CD14-positive monocyte (primary cell): ENCODE measurements at places on chromosomes 11 and 22.
A peak's percentile ranks its signal among the peaks of the same experiment; 100 is the strongest.

DNA sequence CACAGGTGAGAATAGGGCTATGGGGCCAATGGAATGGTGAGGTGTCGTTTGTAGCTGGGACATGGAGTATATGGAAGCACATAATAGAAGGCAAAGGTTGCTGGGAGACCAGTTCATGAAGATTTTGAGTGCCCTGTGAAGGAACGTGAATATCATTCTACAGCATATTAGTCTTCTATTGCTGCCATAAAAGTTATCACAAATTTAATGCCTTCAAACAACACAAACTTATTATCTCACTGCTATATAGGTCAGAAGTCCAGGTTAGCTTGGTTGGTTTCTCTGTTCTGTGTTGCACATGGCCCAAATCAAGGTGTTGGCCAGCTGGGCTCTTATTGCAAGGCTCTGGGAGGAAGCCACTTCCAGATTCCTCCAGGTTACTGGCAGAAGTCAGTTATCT lies 110.6 kb downstream of the SYN3 start:
- DNase-seq: no peak

GRCh38 chr11:76768088-76768908 lies 14.9 kb upstream of the TSKU start:
- DNase-seq: peak; percentile 70

- DNase-seq: no peak
Observed at GRCh38 chr11:34859496-34859895, 56.7 kb downstream of the APIP start.

DNA sequence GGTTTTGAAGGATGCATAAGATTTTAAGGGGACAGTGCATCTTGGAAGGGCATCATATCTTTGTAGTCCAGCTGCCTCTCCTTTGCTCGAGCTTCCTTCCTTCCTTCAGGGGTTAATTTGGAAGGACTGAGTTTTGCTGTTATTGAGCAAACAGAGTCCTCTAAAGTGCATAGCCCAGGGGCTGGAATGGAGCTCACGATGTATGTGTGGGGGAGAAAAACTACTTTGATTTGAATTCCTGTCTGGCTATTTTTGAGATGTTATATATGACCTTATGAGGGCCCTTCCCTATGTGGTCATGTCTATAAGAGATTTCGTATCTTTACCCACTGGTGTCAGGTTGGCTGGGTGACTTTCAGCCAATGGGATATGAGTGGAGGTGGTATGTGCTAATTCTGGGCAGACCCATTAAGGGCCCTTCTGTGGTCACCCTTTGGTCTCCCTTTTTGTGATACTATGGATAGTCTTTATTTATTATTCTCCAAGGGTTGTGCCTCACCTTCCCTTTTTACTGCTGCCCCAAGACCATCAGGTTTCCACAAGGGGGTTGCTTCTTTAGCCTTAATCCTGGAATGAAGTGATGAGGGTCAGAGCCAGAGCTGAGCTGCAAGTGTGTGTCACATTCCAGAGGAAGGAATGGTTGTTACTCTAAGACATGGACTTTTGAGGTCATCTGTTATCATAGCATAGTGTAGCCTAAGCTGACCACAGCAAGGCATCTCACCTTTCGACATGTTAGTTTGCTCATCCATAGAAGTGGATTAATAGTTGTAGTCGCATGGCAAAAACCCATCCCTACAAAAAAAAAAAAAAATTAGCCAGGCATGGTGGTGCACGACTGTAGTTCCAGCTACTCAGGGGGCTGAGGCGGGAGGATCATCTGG lies 54.6 kb downstream of the LRRC74B start:
- DNase-seq: no peak

GRCh38 chr22:37080838-37081237 lies 28.7 kb downstream of the TMPRSS6 start:
- DNase-seq: no peak

DNA sequence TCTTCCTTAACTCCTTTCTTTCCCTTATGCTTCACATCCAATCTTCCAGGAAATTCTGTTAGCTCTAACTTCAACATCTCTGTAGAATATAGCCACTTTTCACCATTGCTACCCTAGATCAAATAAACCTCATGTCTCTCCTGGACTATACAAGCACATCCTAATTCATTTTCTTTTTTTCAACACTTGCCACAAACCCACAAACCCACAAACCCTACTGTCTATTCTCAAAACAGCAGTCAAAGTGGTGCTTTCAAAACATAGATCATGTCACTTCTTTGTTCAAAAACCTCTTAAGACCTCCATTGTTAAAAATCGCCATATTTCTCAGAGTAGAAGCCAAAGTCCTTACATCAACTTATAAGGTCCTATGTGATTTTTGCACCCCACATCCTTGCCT lies 94.3 kb downstream of the PIWIL4 start:
- no peak for DNase-seq

DNA sequence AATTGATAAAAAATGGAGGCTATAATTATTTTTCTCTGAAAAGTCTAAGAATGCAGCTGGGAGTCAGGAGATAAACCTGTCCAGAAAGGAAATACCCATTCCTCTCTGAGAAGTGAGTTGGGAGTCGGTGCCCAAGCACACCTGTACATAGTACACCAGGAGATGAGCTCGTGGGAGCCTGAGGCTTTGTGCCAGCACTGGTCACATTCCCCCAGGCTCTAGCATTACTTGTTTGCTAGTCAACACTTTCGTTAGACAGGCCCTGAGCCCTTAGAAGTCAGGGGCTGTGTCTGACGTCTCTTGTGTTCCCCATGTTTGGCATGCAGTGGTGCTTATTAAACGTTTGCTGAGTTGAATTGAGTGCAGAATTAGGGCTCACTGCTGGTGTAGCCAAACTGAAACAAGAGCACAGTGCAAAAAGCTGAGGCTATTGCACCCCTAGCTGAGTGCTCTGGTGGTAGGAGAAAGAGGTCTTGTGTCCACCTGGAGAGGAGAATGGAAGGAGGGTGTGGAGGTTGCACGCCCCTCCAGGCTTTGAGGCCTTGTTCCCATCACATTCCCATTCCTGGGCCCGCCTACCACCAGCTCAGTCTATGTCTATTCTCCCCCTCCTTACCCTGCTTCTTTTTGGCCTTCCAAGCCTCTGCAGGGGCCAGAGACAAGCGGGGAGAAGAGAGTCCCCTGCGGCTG lies 6.8 kb downstream of the ROBO4 start:
- DNase-seq: no peak

- DNase-seq: no peak
Observed at GRCh38 chr22:25745341-25746011, 3.5 kb downstream of the MYO18B start.

DNA sequence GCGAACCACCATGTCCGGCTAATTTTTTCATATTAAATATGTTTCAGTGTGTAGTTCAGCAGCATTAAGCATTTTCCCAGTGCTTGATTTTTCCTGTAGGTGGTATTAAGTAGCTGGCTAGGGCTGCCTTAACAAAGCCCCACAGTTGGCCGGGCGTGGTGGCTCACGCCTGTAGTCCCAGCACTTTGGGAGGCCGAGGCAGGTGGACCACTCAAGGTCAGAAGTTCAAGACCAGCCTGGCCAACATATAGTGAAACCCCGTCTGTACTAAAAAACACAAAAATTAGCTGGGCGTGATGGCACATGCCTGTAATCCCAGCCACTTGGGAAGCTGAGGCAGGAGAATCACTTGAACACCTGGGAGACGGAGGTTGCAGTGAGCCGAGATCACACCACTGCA lies 33.5 kb upstream of the TOLLIP start:
- DNase-seq: no peak

- no peak for DNase-seq
Observed at GRCh38 chr22:40552070-40552469, 84.4 kb downstream of the MRTFA start.

- no peak for DNase-seq
Observed at GRCh38 chr11:27087432-27087831, 46.8 kb downstream of the BBOX1 start.

GRCh38 chr22:36301384-36301828 lies 48.5 kb downstream of the APOL1 start:
- peak; percentile 53 for DNase-seq

- DNase-seq: no peak
Observed at GRCh38 chr11:47234669-47235100, 13.9 kb downstream of the ACP2 start.

DNA sequence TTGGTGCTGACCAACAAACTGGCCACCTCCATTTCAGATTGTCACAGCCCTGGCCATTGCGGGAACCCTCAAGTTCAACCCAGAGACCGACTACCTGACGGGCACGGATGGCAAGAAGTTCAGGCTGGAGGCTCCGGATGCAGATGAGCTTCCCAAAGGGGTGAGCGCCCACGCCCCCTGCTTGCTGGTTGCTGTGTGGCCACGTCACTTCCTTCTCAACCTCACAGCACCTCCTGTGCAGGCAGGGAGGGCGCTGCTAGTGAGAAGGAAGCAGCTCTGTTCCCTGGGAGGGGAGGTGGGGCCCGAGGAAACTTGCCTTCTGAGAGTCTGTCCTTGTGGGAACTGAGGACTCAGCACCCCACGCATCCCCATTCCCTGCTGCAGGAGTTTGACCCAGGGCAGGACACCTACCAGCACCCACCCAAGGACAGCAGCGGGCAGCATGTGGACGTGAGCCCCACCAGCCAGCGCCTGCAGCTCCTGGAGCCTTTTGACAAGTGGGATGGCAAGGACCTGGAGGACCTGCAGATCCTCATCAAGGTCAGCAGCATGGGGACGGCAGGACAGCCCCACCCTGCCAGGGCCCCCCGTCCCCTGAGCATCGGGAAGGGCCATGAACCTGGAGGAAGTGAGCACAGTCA lies 19.3 kb downstream of the POLR3H start:
- DNase-seq: peak; percentile 32

DNA sequence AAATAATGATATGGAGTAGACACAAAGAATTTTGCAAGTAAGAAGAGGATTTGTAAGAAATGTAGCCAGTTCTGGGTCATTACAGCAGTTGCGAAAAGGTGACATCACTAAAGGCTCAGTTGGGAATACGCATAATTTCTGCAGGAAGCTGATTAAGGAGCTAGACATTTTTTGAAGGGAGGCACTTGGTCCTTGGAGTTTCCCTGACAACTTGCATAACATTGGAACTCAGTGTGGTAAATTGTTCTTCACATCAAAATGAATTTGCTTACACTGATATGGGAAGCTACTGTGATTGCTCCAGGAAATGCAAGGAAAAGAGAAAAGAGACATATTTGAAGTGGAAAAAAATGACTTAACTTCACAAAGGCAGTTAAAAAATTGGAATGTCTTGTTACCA lies 626.1 kb downstream of the NELL1 start:
- no peak for DNase-seq

- DNase-seq: no peak
Observed at GRCh38 chr22:18120857-18121256, 10.2 kb downstream of the TUBA8 start.

DNA sequence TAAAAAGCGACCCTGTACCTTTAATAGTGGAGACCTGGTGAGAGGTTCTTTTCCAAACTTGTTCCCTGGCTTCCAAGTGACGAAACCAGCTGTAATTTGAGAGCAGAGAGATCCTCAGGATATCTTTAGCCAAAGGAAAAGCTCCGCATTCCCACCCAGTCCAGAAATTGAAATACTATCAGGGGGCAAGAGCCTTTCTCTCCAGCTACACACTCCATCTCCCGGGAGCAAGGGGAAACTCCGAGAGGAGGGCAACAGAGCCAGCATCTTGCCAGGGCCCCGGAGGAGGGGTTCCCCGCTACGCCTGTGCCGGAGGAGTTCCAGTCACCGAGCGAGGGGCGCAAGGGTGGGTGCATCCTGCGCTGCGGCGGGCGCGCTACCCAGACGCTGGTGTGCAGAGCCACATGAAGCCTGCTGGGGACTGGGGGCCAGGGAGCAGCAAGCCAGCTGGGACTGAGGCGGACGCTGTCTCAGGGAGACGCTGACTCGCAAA lies at the start of gene FIBIN:
TSS of gene FIBIN (plus strand) at position 148 of the 493 bp plus-strand sequence. CDS start 415 bp downstream, outside the sequence.
- DNase-seq: no peak

DNA sequence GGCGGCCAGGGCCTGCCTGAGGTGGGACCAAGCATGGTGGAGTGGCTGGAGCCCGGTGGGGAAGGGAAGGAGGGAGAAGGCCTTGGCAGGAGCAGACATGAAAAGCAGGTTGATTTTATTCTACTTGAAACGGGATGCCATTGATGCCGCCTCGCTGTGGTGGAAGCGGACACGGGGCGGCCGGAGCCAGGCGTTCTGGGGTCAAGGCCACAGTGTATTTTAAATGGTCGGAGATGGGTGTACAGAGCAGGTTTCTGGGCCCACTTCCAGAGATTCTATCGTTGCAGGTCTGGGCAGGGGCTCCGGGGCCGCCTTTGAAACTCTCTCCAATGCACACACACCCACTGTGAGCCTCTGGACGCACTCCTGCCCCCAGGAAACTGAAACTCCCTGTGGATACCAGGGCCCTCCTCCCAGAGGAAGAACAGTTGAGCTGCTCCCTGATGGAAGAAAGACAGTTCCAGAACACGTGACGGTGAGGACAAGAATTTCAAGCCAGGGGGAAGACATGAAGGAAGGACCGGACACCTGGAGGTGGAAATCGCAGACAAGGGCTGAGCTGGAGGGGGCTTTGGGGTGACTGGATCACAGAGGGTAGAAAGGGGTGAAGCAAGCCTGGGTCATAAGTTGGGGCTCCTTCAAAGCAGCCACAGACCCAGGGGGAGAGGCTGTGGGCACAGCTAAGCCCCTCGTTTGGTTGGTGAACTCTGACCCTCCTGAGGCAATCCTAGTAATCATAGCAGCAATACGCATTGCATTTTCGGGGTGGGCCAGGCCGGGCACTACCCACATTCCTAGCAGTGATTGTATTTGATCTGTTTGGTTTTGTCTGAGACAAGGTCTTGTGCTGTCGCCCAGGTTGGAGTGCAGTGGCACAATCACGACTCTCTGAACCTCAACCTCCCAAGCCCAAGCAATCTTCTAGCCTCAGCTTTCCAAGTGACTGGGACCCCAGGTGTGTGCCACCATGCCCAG lies 12.3 kb upstream of the LINC01488 start:
- DNase-seq: no peak

DNA sequence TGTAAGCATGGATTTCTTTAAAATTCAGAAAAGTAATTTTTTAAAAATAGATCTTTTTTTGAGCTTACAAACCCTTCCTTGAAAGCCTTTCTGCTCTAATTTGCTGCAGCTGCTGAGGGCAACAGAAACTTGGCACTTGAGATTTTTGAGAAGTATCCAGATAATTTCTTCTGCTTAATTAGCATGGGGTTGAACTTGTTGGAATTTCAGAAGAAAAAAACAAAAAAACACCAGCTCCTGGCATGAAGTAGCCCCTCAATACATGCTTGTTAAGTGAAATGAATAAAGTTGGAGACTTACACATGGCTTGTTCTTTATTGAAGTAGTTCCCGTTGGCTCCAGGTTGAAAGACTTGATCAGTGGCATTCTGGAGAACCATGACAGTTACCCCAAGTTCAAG lies 331.4 kb upstream of the RAG2 start:
- no peak for DNase-seq
